NCI-H2029 treated with DMSO at 0.1 percent for 48 hours (cell line): ENCODE measurements at places on chromosomes 3 and 15.

DNA sequence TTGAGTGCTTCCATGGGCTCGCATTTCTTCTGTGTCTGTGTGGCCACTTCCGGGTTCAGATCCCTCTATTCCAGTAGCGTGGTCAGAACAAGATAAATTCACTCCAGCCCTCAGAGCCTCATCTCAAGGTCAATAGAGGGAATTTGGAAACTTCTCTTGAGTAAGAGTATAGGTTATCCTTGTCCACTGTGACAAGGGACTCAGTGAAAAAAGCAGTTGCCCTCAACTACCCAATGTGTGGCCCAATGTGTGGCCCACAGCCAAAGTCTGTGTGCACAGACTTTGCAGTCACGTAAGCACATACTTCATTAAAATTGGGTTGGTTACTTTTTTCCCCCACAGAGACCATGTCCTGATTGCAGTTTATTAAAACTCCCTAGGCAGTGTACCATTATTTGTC lies 305.6 kb upstream of the SEMA6D start:
- peak; percentile 22 for DNase-seq

GRCh38 chr3:34200576-34200975 lies 402.1 kb downstream of the PDCD6IP start:
- no peak for DNase-seq

GRCh38 chr3:174337227-174337626 lies 521.9 kb upstream of the NAALADL2 start:
- DNase-seq = no peak

DNA sequence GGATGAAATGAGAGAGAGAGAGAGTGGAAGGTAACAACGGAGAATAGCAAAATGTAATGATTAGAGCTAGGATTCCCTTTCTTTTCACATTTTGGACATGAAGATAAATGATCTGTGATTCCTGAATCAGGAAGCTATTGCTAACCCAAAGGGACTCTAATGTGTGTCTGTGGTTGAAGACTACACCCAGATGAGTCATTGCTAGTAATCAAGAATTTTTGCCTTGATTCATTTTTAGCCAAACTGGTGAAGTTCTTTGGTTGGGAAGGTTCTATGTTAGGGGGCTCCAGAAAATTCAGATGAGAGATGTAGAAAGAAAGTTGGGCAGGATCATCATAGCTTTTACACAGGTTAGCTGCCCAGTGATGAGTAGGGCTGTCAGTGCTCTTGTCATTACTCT lies 116.4 kb downstream of the DUT start:
- DNase-seq = no peak

DNA sequence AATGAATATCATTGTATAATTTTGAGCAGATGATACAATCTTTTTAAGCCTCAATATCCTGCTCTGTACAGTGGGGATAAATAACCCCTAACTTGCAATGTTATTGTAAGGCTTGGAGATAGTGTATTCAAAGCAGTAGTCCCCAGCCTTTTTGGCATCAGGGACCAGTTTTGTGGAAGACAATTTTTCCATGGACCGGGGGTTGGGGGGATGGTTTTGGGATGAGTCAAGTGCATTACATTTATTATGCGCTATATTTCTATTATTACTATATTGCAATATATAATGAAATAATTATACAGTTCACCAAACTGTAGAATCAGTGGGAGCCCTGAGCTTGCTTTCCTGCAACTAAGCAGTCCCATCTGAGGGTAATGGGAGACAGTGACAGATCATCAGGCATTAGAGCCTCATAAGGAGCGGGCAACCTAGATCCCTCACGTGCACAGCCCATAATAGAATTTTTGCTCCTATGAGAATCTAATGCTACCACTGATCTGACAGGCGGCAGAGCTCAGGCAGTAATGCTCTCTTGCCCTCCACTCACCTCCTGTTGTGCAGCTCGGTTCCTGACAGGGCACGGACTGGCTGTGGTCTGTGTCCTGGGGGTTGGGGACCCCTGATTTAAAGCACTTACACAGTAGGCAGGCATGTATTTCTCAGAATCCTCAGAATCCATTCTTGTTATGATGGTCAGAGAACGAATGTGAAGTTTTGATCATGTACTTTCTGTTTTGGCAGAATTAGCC lies 102.2 kb downstream of the PTPRG start:
- DNase-seq = no peak

DNA sequence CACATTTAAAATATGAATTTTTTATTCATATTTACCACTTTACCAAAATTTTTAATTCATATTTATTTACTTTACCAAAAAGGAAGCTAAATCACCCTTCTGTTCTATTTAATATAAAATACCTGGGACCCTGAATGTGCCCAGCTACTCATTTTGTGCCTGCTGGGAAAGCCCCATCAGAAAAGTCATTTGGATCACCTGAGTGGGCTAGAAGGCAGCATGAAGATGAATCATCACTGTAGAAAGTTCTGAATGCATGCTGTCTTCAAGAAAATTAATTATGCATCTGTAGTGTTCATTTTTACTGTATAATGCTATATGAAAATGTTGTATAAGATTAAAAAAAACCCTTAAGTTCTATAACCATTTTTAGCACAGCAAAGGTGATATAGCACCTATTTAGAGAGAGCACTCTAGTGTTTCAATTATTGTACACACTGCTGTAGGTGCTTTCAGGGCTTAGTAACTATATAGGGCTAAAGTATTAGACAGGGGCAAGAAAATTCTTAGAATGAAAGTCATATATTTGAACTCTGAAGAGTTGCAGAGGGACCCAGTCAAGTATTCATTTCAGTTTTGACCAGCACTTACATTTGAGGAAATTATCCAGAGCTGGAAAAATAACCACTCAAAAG lies 175.1 kb downstream of the NFKBIZ start:
- no peak for DNase-seq

DNA sequence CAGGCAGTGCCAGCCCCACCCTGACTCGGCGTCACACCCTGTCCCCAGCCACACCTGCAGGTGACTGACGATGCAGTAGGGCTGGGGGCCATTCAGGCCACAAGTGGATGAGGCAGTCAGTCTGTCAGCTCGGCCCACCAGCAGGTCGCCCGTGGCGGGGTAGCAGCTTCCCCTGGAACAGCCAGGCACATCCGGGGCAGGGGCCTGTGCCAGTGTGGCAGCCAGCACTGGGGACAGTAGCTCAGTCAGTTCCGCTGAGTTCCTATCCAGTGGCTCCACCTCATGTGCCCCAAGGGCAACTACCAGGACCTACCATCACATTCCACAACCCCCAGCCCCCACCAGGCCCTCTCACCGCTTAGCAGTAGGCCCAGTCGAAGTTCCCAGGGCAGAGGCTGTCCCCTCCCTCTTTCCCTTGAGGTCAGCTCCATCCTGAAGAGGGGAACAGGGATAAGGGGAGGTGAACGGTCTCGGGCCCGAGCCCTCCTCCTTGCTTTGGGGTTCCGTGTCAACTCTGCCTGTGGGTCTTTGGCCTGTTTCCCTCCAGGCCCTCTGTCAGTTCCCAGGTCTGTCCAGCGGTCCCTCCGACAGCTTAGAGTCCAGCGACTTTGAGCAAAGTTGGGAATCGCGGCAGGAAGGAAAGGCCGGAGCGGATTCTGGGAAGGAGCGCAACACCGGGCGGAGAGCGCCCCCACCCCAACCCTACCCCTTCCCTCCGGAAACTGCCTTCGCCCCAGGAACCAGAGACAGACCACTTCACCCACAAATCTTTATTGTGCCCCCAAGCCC lies at the start of gene LAMB2:
TSS of gene LAMB2 (minus strand) at position 614 of the 789 bp plus-strand sequence. CDS start at position 431, 183 bp downstream.
- no peak for DNase-seq

- DNase-seq = no peak
Observed at GRCh38 chr15:75531041-75531450, 48.1 kb downstream of the PTPN9 start.

DNA sequence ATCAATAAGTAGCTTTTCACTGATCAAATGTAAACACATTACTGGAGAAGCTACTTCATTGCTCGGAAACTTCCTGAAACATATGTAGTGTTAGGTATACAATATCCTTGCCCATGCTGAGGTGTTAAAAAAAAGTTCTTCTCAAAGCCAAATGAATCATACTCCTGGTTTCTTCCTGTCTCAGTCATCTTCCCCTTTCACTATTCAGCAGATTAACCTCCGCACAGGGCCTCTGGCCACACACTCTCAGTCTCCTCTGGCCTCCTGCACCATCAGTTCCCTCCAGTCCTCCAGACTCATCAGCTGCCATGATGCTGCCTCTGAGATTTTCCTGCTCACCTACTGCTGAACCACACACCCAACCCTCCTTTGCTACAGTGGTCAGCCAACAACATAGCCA lies 70.5 kb upstream of the BOC start:
- DNase-seq = no peak

- no peak for DNase-seq
Observed at GRCh38 chr15:78365917-78366316, 25.8 kb downstream of the CRABP1 start.

- no peak for DNase-seq
Observed at GRCh38 chr3:98734735-98735134, 28.4 kb upstream of the ST3GAL6 start.

DNA sequence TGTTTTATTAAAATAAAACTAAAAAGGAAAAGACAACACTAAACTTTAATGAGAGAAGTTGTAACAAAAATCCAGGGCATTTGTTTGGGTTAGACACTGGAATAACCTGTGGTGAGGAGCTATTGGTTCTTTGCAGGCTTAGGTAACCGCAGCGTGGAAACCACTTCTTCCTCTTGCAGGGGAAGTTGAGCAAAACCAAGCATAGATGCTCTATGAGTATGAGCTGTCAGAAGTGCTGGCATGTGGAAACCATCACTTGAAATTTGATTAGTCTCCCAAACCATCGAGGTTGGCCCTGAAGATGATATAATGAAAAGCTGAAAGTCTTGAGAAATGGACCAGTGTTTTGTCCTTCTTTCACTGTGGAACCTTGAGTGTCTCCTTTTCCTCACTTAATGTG lies 127.1 kb upstream of the RBMS3 start:
- DNase-seq = no peak

GRCh38 chr15:40944510-40945296 lies 8.6 kb upstream of the CHAC1 start:
- DNase-seq = peak; percentile 20

- DNase-seq = no peak
Observed at GRCh38 chr15:100909565-100909964, 9.6 kb upstream of the LRRK1 start.

GRCh38 chr15:70518201-70519003 lies 245.0 kb downstream of the UACA start:
- no peak for DNase-seq

DNA sequence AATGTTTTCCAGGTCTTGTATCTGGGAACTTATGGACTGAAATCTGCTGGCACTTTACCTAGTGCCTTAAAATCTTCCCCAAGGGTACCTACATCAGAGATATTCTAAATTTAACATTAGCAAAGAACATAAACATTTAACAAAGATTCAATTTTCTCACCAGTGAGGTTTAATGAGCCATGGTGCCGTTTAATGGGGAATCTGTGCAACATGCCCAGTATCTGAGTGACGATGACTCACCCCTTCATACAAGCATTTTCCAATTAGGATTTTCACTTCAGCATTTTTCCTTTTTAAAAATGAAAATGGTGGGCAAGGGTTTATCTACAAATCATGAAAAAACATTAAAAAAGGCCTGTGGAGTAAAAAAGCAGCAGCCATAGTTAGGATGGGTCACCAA lies 189.4 kb downstream of the SLC9A9 start:
- DNase-seq = no peak

DNA sequence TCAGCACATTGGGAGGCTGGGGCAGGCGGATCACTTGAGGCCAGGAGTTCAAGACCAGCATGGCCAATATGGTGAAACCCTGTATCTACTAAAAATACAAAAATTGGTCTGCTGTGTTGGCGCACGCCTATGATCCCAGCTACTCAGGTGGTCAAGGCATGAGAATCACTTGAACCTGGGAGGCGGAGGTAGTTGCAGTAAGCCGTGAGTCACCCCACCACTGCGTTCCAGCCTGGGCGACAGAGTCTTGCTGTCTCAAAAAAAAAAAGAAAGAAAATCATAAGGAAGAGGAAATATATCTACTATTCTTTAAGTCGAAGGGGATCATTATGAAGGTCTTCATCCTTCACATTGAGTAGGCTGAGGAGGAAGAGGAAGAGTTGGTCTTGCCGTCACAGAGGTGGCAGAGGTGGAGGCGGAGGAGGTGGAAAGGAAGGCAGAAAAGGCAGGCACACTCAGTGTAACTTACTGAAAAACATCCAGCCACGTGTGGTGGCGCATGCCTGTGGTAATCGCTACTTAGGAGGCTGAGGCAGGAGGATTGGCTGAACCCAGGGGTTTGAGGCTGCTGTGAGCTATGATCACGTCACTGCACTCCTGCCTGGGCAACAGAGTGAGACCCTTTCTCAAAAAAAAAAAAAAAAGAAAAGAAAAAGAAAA lies 14.2 kb downstream of the CSK start:
- no peak for DNase-seq

GRCh38 chr15:83854950-83855707 lies 201.2 kb downstream of the ADAMTSL3 start:
- peak; percentile 15 for DNase-seq

DNA sequence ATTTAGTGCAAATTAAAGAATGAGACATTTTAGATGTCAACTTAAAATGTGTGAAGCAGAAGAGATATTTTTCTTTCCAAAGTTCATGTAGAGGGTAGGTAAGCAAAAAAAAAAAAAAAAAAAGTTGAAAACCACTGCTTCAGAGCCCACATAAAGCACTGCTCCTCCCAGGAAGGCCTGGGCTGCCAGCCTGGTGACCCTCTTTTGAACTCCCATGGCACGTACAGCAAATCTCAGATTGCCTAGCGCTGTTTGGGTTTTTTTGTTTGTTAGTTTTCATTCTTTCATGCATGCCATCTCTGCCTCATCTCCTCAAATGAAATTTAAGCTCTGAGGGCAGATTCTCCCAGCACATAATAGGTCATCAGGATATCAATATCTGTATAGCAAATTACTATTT lies 120.1 kb downstream of the SRGAP3 start:
- no peak for DNase-seq

GRCh38 chr3:59212128-59212779 lies 162.4 kb upstream of the CFAP20DC start:
- DNase-seq = peak; percentile 29

GRCh38 chr3:120160050-120160449 lies 65.8 kb upstream of the GSK3B start:
- DNase-seq = peak; percentile 32
